Stimulated activated CD8-positive, alpha-beta memory T cell treated with anti-CD3 and anti-CD28 coated beads, Interleukin-4, amount 100 ng/mL, for 4 hours (primary cell): ENCODE measurements at places on chromosomes 3 and 15.

DNA sequence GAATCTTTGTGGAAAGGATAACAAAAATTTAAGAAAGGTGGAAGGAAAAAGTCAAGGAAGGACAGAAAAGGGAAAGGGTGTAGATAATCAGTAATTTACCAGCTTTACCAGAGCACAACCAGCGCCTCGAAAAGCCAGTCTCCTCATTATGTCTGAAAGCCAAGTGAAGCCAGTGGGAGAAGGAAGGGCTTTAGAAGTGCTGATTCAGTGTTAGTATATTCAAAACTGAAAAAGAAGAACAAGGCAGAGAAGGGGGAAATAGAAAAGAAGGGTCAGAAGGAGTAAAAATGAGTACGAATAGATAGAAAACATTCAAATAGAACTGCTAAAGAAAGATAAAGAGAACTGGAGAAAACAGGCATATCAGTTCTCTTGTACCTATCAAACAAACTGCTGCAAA is 4.1 kb downstream of the PBRM1 start:
- DNase-seq: no peak

DNA sequence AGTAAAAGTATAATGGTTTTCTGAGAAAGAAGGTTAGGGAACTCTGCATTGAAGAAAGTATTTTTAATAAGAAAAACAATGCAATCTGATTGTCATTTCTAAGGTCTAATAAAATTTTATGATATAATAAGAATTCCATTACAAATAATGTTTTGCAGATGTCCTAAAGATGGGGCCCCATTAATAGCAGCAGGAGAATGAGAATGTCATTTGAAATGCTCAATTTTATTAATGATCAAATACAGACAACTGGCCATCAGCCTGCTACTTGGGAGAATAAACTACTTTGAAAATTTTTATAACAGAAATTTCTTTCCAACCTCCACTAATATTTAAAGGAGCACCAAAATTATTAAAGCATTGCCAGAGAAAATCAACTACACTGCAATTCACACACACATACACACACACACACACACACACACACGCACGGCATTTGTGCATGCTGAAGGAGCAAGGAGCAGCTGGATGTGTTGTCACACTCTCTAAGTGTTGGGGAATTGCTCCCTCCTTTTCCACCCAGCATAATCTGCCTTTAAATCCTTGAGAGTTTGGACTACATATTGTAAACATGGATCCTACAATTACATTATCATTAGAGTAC is 109.5 kb downstream of the THRB start:
- DNase-seq: no peak

GRCh38 chr3:193228206-193228605 is 12.8 kb upstream of the PLAAT1 start:
- no peak for DNase-seq

DNA sequence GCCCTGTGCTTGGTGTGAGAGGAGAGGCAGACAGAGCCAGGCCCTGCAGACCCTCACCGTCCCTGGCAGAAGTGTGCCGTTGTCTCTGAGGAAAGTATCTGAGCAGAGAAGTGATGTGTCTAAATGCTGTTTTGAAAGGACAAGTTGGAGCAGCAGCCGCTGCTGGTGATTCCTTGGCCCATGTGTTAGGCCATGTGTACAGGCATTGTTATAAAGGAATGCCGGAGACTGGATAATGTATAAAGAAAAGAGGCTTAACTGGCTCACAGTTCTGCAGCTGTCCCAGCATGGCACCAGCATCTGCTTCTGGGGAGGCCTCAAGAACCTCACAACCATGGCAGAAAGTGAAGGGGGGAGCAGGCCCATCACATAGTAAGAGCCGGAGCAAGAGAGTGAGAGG is 334.6 kb upstream of the ATP10A start:
- DNase-seq: no peak

- DNase-seq: no peak
Observed at GRCh38 chr3:6439824-6440223, 421.1 kb upstream of the GRM7 start.

DNA sequence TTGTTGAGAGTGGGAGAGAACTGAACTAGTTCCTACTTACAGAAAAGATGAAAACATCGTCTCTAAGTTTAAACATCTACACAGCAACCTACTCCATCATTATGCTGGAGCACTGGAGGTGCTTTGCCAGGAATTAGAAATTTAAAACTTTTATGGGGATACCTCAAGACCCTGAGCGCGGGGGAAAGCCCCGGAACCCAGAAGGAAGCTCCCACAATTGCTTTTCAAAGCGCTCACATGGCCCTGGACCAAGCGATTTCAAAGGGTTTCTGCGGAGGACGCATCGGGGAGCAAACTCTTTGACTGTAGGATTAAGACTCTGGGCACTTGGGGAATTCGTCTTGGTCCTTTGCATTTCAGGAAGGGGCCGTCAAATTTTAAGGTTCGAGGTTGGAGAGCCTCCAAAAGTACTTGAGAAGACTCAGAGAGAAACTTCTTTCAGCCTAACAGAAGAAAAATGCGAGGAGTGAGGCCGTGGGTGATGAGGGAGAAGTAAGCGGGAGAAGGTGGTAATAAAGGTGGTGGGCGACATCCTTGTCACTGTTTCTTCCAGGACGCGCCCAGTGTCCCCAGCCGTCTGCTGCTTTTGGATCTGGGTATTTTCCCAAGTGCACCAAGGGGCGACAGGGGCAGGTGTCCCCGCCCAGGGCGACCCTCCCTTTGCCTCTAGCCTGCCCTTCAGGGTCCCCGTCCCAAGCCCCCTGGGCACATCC is 591 bp downstream of the PROK2 start:
- DNase-seq: no peak

DNA sequence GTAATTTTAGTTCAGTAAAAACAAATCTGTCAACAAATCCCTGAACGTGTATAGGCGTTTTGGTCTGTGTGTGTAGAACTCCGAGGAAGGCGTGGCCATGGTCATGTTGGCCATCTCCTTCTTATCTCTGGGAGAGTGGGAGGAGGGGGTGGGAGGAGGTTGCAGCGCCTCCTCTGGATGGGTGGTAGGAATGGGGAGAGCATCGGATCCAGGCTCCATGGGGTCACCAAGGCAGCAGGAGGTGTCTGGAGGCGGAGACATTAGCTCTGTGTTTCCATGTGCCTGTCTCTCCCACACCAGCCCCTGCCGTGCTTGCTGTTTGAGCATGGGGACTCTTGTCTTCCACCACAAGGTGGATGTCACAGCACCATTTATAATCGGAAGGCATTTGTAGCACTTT is 34.5 kb upstream of the TRPM1 start:
- DNase-seq: no peak
